ENCODE measurements at places on chromosomes 7 and 10. TPM values are rescaled to one million over a fixed set of nuclear protein-coding genes. Genes with fewer than 3 reads are reported as not detected.

Gene HELLS
- total RNA-seq: 40.8 TPM

GRCh38 chr7:105353752-105354328, 34.9 kb downstream of the SRPK2 start:
- DNase-seq: peak; percentile 50
- H3K4me1 ChIP-seq: peaks cover 35% of the 10 kb centered on the region
- no peaks in the 10 kb centered on the region for H3K36me3 ChIP-seq

Gene ABCC2
- total RNA-seq: 0.11 TPM

- no peaks in the 10 kb centered on the region for H3K27me3 ChIP-seq
- H3K27ac ChIP-seq: 0 out of 3 replicates have a peak overlapping the region, but pooled peaks have one; percentile 0
- peak; percentile 41 for DNase-seq
- H3K36me3 ChIP-seq: peaks cover 83% of the 10 kb centered on the region
- no peaks in the 10 kb centered on the region for H3K4me1 ChIP-seq
These were observed 7.6 kb downstream of the ATP5F1C start for GRCh38 chr10:7795605-7796004.

Gene FRMD4A
- 4.3 TPM for total RNA-seq

Gene USP6NL
- 26.6 TPM for total RNA-seq

DNA sequence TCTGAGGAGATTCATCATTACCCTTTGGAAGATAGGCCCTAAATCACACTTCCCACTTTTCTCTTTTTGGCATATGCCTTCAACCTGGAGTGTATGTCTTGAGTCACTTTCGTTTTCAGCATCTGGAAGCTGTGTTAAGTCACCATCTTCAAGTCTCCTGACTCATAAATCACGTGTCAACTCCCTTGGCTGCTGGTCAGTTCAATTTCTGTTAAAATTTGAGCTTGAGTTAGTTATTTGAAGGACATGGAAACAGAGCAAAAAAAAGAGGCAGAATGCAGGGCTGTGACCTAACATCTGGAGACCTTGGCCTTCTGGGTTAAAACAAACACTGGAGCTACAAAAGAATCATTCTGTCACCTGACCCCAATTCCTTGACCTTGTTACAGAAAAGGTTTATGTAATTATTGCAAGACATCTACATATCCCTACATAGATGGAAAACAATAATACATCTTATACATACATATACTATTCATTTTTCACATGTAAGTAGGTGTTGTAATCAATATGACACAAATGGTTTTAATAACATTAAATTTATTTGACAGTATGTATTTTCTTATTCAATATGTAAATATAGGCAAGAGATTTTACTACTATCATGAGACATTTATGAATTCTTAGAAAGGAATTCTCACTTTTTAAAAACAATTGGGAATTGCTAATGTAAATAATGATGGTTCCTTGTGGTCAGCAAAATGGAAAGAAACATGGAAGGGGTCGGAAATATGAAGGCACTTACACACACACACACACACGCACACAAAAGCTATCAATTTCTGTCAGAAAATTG, 169.7 kb upstream of the PHYHIPL start:
- no peak for DNase-seq
- no peak overlapping the region for H3K4me3 ChIP-seq
- H3K27ac ChIP-seq: no peak overlapping the region
- no peaks in the 10 kb centered on the region for H3K27me3 ChIP-seq

Gene COL1A2
- 5.5 TPM for total RNA-seq

DNA sequence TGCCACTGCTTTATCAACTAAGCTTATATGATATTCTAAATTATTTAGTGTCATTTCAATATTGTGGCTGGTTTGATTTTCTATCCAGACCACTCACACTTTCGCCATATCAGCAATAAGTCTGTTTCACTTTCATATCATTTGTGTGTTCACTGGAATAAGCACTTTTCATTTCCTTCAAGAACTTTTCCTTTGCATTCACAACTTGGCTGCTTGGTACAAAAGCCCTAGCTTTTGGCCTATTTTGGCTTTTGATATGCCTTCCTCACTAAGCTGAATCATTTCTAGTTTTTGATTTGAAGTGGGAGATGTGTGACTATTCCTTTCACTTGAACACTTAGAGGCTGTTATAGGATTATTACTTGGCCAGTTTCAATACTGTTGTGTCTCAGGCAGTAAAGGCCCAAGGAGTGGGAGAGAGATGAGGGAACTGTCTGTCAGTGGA, 120.9 kb upstream of the NAMPT start:
- DNase-seq: no peak
- no peaks in the 10 kb centered on the region for H3K36me3 ChIP-seq
- no peak overlapping the region for H3K27ac ChIP-seq
- no peak overlapping the region for H3K4me3 ChIP-seq
- H3K27me3 ChIP-seq: no peaks in the 10 kb centered on the region

DNA sequence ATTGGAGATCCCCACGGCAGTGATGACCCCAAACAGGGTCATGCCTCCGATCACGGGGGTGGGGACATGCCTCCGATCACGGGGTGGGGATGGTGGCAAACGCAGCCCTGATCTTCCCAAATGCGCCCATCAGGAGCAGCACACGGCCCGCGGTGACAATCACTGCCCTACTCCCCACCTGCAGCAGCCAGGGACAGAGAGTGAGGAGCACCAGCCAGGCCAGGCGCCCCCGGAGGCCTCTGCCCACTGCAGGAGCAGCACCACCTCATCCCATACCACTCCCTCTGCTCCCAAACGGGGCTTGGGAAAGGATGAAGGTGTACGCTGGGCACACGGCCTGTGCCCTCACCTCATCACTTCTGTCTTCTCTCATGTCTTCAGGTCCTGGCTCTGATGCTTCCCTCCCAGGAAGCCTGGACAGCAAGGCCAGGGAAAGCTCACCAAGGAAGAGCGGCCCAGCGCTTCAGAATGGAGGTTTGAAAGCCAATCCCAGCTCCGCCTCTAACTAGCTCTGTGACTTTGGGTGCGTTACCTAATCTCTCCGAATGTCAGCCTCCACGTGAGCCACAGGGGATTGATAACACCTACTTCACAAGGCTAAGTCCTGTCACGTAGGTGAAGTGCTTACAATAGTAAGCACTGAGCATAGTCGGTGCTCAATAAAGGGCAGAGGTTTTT, 37.1 kb downstream of the STRA8 start:
- no peaks in the 10 kb centered on the region for H3K36me3 ChIP-seq
- no peak for DNase-seq
- no peak overlapping the region for H3K4me3 ChIP-seq
- peaks cover 27% of the 10 kb centered on the region for H3K27me3 ChIP-seq

Gene CHCHD3
- 177 TPM for total RNA-seq

DNA sequence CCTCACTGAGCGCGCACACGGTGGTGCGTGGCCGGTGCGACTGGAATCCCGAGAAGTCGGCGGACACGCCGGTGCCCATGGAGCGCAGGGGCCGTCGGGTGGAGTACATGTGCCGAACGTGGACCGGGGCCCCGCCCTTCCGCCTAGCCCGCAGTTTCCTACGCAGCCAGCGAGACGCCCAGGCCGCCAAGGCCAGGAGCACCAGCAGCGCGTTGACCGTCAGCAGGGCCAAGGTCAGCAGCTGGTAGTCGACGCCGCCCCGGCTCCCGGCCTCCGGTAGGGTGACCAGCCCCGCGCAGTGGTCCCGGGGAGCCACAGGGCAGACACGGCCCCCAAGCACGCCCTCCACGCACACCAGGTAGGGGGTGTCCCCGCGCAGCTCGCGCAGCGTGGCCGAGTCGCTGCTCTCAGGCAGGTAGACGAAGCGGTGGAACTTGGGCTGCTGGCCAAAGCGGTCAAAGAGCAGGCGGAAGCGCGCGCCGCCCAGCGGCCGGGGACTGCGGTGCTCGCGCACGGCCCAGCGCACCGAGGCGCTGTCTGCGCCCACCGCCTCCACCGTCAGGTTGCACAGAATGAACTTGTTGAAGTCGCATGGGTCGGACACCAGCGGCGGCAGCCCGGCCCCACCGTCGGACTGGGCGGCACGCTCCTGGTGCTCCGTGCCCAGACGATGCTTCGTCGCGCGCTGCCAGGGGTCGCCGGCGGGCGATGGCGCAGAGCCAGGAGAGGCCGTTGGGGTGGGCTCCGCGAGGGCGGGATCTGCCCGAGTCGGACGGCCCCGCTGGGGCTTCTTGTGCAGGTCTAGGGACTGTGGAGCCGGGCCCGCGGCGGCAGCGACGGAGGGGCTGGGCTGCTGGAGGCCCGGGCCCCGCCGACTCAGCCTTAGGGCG, 2.2 kb downstream of the TRIL start:
- H3K4me3 ChIP-seq: no peak overlapping the region
- DNase-seq: no peak
- H3K27me3 ChIP-seq: no peaks in the 10 kb centered on the region
- H3K27ac ChIP-seq: no peak overlapping the region
- H3K36me3 ChIP-seq: no peaks in the 10 kb centered on the region

Gene GJD4
- total RNA-seq: not detected

GRCh38 chr10:79159785-79160184, 91.0 kb downstream of the ZMIZ1 start:
- H3K4me3 ChIP-seq: no peak overlapping the region
- peaks cover 75% of the 10 kb centered on the region for H3K4me1 ChIP-seq
- no peak for DNase-seq
- no peak overlapping the region for H3K27ac ChIP-seq

Measured in K562 (cell line).